ENCODE measurements at places on chromosomes 13 and 19.
A peak's percentile ranks its signal among the peaks of the same experiment; 100 is the strongest.

GRCh38 chr13:45852494-45852893 lies 941 bp upstream of the SIAH3 start:
- DNase-seq: no peak

- DNase-seq: no peak
Measured at GRCh38 chr13:96279904-96280303, 190.0 kb downstream of the HS6ST3 start.

DNA sequence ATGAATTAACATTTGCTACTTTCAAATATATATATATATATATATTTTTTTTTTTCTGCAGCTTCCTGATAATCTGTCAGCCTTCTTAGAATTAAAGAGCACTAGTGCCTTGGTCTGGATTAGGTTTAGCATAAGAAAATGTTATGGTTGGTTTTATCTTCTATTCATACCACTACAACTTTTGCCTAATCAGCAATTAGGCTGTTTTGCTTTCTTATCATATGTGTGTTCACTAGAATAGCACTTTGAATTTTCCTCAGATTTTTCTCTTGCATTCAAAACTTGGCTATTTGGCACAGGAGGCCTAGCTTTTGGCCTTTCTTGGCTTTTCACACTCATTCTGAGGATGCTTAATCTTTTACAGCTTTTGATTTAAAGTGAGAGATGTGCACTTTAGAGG lies 1468.1 kb downstream of the PCDH9 start:
- DNase-seq: no peak

- no peak for DNase-seq
Measured at GRCh38 chr13:65868099-65868498, 1362.0 kb downstream of the PCDH9 start.

DNA sequence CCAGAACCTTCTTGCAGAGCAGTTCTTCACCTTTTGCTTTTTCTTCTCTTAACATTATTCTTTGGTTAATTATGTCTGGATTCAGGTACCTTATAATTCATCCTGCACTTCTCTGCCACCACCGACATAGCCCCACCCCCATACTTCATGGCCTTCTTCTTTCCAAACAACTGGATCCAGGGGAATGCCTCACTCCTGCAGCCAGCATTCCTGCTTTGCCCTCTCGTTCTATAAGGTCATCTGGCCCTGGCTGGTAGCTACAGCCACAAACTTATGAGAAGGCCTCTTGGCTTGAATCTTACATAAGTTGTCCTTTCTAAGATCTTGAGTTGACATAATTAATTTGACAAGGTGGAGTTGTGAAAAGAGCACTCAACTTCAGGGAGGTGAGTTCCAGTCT lies 84.1 kb upstream of the FRY start:
- DNase-seq: no peak

DNA sequence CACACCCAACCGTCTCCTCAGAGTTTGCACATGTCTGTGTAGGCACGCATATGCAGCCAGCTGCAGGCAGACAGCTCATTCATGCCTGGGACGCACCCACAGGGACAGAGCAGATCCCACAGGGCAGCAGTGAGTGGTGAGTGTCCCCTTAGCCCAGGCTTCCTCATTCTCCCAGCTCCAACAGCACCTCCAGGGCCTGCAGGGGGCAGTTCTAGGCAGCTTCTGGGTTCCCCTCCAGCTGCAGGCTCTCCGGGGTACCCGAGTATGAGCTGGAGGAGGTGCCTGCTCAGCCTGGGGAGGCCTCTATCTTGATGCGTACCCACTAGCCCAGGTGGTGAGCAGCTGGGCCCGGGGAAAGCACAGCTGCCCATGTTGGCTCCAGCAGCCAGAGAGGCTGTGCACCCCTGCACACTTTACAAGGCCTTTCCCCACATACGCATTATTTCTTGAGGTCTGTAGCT lies 1.3 kb upstream of the SHANK1 start:
- no peak for DNase-seq

DNA sequence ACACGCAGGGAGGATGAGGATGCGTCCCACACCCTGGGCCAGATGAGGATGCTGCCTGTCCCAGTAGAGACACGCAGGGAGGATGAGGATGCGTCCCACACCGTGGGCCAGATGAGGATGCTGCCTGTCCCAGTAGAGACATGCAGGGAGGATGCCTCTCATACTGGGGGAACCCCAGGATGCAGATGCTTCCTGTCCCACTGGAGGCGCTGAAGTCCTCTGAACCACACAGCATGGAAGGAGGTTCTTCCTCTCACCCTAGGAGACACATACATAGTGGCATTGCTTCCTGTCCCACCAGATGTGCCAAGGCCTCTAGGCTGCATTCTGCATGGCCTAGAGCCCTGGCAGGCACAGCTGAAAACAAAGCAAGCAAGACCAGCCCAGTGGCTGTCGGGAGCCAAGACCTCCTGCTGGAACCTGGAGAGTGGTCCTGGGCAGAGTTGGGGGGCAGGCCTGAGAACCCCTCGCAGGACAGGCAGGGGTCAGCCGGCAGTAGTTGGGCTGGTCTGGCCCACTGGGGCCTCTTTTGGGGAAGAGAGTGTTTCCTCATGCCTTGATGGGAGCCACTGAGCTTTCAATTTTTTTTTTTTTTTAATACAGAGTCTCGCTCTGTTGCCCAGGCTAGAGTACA lies 4.3 kb downstream of the HPN start:
- DNase-seq: no peak

- no peak for DNase-seq
Measured at GRCh38 chr13:27023385-27024073, 148.1 kb downstream of the USP12 start.

GRCh38 chr19:34475026-34475974 lies 6.3 kb upstream of the WTIP start:
- DNase-seq: no peak

GRCh38 chr19:4581666-4582553 lies 22.4 kb upstream of the SEMA6B start:
- no peak for DNase-seq

DNA sequence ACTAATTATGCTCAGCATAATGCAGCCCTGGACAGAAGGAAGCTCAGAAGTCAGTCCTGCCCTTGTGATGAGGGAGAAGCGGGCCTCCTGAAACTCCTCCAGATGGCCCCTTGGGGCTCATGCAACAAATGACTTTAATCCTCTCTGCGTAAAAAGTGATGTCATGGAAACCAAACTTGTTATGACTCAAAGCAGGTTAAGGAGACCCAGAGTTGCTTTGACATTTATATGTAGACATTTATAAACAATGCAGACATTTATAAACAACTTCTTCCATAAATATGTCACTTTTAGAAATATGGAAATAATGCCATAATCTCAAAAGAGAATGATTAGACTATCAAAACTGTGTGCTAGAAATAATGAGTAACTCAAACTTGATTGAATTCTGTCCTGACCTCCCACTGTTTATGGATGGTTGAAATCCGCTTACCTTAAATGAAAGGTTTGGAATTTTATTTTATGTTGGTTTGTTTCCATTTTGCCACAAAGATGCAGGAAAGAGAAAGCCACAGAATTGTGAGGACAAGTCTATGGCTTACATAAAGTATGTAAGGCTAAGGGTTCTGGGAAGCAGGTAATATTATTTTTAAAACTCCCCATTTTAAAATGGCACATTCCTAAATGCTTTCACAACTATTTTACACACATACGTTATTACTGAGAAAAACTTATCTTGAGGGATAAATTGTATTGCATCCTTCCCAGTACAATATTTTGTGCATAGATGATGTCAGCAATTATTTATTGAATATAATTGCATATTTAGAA lies 73.7 kb downstream of the CYSLTR2 start:
- DNase-seq: no peak

DNA sequence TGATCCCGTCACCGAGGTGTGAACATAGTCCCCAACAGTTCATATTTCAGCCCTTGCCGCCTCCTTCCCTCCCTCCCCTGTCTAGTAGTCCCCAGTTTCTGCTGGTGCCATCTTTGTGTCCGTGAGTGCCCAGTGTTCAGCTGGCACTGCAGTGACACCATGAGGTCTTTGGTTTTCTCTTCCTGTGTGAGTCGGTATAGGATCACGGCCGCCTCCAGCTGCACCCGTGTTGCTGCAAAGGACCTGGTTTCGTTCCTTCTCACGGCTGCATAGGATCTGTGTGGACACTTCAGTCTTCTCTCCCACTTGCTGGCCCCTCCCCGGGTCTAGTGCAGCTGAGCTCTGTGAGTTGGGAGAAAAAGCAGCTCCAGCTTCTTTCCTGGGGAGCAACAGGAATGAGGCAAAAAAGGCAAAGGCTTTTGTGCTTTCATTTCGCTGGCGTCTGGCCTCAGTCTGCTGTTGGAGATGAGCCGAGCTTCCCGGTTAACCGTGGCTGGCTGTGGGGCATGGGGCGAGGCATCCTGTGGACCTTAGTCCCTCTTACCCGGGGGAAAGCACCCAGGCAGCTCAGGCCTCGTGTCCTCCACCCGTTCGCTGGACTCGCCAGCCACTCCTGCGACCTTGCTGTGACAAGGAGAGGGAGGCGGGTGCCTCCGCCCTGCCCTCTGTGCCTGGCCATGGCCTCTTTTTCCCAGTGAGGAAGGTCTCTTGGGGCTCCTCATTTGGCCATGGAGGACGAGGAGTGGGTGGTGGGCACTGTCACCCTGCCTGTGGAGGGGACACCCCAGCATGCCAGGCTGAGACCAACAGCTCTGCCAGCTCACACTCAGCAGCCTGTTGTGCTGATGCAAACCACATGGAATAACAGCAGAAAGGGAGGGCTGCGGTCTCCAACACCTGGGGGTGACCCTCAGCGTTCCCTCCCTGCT lies 196.5 kb downstream of the TEX29 start:
- DNase-seq: no peak

- no peak for DNase-seq
Measured at GRCh38 chr19:57708641-57709361, at the start of gene ZNF154. Gene ZNF154, minus strand, starts transcription at chr19:57709204. Its CDS starts 233 bp downstream, at chr19:57708971.

GRCh38 chr13:77563111-77563510 lies 27.6 kb downstream of the SCEL start:
- no peak for DNase-seq

- DNase-seq: no peak
Measured at GRCh38 chr13:102276404-102276803, 125.4 kb downstream of the FGF14 start.

DNA sequence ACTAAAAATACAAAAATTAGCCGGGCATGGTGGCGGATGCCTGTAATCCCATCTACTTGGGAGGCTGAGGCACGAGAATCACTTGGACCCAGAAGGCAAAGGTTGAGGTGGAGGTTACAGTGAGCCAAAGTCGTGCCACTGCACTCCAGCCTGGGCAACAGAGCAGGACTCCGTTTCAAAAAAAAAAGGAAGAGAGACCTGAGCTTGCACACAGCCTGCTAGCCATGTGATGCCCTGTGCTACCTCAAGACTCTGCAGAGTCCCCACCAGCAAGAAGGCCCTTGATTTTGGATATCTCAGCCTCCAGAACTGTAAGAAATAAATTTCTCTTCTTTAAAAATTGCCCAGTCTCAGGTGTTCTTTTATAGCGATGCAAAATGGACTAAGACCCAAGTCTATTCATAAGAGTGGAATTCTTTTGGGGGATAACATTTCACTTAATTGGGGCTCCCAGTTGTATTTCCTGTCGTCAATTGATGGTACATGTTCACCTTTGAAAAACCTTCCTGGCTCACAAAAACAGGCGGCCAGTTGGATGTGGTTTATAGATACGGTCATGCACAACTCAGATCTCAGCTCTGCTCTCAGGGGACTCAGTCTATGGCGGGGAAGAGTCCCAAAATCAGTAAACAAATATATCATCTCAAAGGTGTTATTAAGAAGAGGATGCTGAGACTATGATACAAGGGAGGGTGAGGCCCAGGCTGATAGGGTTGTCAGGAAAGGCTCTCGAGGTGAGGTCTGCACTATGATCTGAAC lies 2.4 kb upstream of the CHERP start:
- no peak for DNase-seq

GRCh38 chr19:54464044-54464629 lies 559 bp upstream of the LENG9 start:
- peak; percentile 99 for DNase-seq

- DNase-seq: no peak
Measured at GRCh38 chr19:5023128-5023571, 54.2 kb downstream of the KDM4B start.

- DNase-seq: no peak
Measured at GRCh38 chr13:43042410-43042921, 19.1 kb downstream of the DNAJC15 start.

DNA sequence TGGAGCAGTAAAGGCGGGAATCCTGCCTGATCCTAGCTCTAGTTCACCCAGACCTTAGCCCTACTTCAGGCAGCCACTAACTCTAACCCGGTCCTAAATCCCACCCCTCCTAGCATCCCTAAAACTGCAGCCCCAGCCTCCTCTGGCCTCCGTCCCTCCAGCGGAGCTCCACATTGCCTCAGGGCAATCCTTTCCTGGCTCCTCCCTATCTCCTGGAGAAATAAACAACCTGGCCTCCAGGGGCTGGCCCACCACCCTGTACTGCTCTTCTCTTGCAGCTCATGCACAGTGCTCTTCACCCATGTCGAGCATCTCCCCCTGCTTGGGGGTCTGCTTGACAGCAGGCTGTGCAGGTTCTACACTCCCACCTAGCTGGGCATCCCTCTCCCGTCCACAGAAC lies 6.7 kb downstream of the POU2F2 start:
- DNase-seq: no peak

DNA sequence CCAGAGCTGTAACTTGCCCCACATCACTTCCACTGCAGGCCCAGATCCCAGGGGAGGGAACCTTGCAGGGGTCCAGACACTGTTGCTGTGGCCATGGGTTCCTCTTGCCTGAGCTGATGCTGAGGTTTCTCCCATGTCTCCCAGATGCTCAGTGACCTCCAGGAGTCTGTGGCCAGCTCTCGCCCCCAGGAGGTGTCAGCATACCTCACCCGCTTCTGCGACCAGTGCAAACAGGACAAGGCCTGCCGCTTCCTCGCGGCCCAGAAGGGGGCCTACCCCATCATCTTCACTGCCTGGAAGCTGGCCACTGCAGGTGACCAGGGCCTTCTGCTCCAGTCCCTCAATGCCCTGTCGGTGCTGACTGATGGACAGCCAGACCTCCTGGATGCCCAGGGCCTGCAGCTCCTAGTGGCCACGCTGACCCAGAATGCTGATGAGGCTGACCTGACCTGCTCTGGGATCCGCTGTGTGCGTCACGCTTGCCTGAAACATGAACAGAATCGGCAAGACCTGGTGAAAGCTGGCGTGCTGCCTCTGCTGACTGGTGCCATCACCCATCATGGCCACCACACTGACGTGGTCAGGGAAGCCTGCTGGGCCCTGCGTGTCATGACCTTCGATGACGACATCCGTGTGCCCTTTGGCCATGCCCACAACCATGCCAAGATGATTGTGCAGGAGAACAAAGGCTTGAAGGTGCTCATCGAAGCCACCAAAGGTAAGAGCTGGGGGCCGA lies 12.1 kb upstream of the SLC25A42 start:
- no peak for DNase-seq

Measured in Calu3 (cell line).